Chondrocyte (in vitro differentiated cells): ENCODE measurements at places on chromosomes 4 and X. TPM values are rescaled to one million over a fixed set of nuclear protein-coding genes. Genes with fewer than 3 reads are reported as not detected.

DNA sequence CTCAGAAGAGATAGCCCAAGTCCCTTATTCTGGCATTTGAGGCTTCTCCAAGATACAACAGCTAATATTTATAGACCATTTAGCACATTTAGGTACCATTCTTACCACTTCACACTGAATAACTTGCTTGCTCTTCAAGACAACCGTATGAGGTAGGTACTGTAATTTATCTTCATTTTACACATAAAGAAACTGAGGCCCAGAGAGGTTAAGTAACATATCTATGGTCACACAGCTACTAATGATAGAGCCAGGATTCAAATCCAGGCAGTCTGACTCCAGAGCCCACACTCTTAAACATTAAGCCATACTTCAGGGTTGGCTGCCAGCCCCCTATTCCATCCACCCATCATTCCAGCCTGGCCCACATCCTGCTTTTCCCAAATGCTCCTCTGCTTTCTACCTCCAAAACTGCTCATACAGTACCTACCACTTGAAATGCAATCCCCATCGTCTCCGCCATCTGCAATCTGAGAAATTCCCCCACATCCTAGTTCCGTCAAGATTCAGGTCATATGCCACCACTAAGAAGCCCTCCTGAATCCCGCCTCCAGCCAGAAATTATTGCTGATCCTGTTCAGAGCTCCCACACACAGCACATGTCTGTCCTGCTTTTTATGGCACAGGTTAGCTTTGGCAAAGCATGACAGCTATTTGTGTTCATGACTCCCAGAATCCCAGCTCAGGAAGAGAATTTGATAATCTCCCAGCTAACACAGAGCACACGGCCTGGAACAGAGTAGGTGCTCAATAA, 23.5 kb downstream of the IQSEC2 start:
- H3K4me3 ChIP-seq, result no peak overlapping the region
- peaks cover 4% of the 10 kb centered on the region for H3K36me3 ChIP-seq
- peaks cover 2% of the 10 kb centered on the region for H3K4me1 ChIP-seq
- DNase-seq, result no peak
- H3K27me3 ChIP-seq, result no peaks in the 10 kb centered on the region
- H3K27ac ChIP-seq, result no peak overlapping the region

DNA sequence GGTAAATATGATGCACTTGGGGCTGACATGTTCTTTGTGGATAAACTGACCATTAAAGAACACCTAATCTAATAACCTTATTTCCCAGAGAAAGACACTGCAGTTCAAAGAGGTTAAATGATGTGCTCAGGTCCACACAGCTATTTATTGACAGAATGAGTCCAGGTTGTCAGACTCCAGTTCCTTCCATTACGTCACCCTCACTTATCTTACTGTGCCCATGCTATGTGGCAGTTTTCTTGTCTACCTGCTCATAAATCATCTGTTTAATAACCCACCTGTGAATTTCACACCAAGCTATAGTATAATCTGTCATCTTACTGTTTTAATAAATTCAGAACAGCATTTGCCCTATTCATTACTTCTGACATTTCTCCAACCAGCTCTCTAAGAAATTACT, 36.7 kb downstream of the QRFPR start:
- H3K36me3 ChIP-seq, result no peaks in the 10 kb centered on the region
- no peaks in the 10 kb centered on the region for H3K4me1 ChIP-seq
- DNase-seq, result no peak

DNA sequence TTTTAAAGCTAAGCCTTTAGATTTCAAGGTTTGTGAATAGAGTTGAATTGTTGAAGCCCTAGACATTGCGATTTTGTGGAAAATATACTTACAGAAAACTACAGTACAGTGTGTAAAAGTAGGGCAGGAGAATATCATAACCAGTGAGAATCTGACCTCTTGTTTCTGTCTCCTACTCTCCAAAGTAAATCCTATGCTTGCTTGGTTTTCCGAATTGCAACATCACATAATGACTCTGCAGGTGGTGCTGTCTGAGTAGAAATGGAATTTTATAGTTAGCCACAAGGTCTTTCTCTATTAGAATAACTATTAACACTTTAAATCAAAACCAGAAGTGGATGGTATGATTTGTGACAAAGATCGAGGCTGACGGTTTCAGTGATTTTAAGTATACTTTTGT, 505.6 kb downstream of the RAPGEF2 start:
- H3K36me3 ChIP-seq, result no peaks in the 10 kb centered on the region
- H3K27ac ChIP-seq, result no peak overlapping the region
- H3K4me3 ChIP-seq, result no peak overlapping the region
- DNase-seq, result no peak

FAT1 gene
- 663 to 672 TPM (median 671 TPM) in 3 replicates for total RNA-seq

SOD3 gene
- total RNA-seq, result 4.2 to 22.9 TPM (median 22.3 TPM) in 3 replicates

TRIM61 gene
- 0.20 to 0.79 TPM in 2 of 3 replicates, not detected in the other for total RNA-seq

UGT2A3 gene
- total RNA-seq, result not detected in 3 replicates

CCKAR gene
- total RNA-seq, result not detected in 3 replicates
